ENCODE measurements at places on chromosomes 5 and 9.

- no peak for DNase-seq
Measured at GRCh38 chr5:117433818-117434217, 859.2 kb upstream of the SEMA6A start.

DNA sequence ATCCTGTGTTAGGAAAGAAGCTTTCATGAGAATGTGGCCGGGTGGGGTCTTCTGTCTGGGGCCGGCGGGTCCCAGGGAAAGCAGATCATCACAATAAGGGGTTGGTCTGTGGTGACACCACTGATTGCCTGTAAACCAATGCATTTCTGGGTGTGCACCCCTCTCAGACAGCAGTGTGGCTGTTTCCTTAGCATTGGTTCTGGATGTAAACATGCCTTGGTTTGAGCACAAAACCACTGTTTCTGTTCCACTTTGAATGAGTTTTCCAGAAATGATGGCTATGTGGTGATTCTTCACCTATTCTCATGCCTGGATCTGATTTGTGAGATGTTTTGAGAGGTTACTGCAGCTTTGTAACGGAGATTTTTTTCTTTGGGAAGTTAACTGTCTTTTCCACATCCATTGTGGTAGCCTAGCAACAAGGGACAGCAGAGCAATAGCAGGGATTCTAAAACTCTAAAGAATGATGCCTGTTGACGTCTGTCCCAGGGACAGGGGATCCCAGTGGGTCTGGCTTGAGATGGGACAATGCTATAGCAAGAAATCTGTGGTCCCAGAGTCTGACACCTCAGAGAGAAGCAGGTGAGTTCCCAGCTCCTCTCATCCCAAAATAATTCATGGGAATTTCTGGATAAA is at the start of gene CCDC192:
Gene CCDC192 (plus strand): TSS at position 466 of the 636 bp plus-strand sequence. CDS start 55 bp downstream, at position 521.
- DNase-seq = no peak

DNA sequence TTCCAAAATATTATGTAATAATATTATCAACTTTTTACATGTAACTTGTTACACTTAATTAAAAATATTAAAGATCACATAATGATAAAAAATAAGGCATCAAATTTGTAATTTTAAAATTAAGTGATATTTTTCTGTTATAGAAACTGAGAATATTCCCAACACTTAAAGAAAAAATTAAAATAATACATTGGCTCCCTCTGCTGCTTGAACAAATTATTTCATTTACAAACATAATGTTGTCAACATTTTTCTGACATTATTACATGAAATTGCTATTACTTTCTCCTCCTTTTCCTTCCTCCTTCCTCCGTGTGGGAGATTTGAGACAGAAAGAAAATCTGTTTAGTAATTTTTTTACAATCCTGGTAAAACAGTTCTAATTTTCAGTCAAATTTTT is 42.3 kb downstream of the RNF180 start:
- DNase-seq = no peak

GRCh38 chr5:54608423-54609085 is 91.0 kb downstream of the SNX18 start:
- no peak for DNase-seq

DNA sequence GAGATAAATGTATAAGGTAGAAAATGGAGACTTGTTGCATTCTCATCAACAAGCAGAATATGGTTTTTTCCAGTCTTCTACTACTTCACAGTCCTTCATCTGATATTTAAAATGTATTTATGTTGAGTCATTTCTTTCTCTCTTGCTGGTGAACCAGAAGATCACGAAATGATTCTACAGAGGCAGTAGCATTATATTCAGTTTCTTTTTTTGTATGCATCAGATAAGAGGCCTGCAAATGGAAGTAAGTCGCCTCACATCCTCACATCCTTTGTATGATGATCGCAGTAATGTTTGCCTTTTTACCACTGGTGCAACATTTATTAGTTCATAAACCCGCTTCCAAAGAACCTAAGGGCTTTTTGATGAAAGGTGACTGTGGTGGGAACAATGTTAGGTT is 22.1 kb upstream of the IL13 start:
- no peak for DNase-seq

- no peak for DNase-seq
Measured at GRCh38 chr5:76696251-76696650, 19.7 kb upstream of the F2R start.

GRCh38 chr5:146302406-146302805 is 36.2 kb upstream of the POU4F3 start:
- no peak for DNase-seq

GRCh38 chr9:114264806-114265550 is 57.9 kb upstream of the ORM1 start:
- DNase-seq = no peak

GRCh38 chr5:56658972-56659371 is 156.4 kb upstream of the MAP3K1 start:
- DNase-seq = no peak

DNA sequence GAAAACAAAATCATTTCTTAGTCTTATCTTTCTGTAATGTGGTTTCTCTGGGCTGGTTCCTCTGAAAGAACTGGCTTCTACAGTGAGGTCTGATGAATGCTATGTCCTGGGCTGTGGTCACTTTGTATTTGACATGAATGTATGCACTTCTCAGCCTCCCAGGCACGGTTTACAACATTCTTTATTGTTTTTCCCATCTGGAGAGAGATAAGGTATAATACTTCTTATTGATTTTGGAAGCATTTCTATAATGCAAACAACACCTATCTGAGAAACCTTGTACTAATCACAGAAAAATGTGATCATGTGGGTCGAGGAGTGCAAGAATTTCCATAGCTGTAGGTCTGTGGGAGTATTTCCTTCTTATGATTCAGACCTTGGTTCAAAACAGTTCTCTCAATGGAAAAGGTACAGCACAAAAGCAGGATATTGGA is 46.9 kb downstream of the ACTBL2 start:
- DNase-seq = peak; percentile 70

GRCh38 chr9:82334286-82334685 is 345.7 kb downstream of the SPATA31D1 start:
- peak; percentile 19 for DNase-seq

DNA sequence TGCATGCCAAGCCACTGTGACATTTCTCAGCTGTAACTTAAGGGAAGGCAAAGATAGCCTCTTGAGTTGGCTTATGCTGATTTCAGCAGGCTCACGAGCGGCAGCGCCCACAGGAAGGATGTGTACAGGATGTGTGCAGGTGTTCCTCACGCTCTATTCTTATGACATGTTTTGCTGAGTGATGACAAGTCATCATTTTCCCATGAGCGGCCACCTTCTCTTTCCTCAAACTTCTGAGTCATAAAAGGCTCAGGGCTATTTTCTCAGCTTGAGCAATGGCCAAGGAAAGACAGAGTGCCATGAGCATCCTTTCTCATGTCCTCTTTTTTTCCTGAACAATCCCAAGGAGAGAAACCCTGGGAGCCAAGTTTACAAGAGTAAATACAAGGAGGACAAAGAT is 365.9 kb downstream of the PLK2 start:
- DNase-seq = no peak

DNA sequence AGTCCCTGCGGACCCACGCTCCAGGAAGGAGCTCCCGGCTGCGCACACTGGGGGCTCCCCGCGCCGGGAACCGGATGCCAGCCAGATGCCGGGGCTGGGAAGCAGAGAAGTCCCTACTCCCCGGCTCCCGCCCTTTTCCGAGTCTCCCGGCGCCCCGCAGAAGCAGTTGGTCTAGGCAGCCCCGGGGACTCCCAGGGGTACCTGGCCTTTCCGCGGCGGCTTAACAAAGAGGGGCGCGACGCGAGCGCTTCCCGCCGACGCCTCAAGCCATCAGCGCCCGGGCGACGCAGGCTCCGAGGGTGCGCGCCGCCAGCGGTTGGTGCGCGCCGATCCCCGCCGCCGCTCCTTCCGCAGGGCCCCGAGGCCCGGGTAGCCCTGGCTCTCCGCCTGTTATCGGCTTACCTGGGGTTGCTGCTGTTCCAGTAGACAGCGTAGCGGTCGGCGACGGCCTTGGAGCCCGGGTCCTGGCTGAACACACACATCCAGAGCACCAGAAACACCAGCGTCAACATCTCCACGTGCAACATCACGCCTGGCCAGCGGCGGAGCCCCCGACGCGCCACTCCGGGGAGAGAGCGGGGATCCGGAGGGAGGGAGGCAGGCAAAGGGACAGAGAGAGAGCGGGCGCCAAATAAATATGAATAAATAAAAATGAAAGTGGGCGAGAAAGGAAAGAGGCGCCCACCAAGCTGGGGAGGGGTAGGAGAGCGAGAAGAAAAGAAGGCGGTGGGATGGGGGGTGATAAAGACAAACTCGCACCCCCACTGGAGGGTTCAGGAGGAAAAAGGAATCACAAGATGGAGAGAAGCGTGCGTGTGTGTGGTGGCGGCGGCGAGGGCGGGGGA is 428 bp downstream of the EFNA5 start:
- no peak for DNase-seq

- DNase-seq = no peak
Measured at GRCh38 chr5:171365351-171365750, 22.3 kb upstream of the NPM1 start.

GRCh38 chr9:127983847-127984289 is 3.1 kb upstream of the EEIG1 start:
- no peak for DNase-seq

DNA sequence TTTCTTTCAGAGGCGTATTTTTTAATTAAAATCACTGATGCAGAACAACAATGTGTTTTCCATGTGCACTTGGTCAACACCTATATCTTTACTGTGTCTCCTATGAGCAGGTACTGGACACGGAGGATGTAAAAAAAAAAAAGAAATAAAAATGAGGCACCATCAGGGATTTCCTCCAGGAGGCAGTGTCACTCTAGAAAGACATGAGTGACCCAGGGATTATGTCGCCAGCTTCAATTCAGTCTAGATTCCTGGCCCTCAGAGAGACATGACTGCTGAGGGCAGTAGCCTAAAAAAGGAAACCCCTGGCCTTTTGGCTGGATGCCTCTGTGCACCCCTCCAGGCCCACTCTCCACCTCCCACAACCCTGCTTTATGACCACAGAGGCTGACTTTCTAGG is 18.3 kb upstream of the IL33 start:
- DNase-seq = no peak

DNA sequence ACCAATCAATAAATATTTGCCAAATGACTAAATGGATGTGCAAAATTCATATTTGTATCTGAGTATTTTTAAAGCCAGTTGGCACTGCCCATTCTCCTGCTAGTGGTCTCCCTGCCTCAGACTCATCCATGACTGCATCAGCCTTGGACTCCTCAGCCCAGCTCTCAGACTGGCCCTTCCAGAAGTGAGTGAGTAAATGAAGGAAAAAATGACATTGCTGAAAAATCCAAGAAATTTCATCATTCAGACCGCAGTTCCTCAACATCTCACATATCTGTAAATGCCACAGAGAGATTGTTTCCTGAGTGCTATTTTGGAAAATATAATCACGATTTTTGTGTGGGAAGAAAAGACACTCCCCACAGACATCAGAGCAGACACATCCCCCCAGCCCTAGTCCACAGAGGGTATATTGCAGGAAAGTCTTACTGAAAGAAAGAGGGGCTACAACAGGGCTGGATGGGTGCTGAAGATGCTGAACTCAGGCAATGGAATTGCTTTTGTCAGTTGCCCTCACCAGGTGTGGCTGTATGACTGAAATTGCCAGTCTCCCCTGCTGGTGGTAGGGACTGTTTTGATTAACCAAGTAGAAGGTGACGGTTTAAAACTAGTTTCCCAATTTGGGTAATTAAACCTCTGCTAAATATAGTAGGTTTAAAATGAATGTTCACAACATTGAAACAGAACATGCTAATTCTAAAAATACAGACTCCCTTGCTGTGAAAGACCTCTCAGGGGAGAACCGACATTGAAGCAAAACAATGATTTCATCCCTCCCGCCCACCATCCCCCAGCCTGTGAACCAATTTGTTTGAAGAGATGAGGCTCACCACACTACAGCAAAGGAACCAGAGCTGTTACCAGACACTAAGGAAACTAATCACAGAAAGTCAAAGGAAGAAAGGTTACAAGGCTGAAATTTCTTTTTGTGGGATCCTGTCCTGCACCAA is 158.8 kb downstream of the DEPDC1B start:
- no peak for DNase-seq

DNA sequence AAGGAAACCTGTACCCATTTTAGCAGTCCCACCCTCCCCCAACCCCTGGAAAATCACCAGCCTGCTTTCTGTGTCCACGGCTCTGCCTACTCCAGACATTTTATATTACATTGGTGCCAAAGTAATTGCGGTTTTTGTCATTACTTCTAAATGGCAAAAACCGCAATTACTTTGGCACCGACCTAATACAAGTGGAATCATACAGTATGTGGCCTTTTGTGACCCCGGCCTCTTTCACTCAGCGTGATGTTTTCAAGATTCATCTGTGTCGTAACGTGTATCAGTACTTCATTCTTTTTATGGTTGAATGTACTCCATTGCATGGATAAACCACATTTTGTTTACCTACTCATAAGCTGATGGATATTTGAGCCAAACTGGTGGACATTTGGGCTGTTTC is 9.7 kb upstream of the ORM1 start:
- DNase-seq = no peak

- DNase-seq = no peak
Measured at GRCh38 chr5:103119070-103119764, 721 bp downstream of the GIN1 start.

DNA sequence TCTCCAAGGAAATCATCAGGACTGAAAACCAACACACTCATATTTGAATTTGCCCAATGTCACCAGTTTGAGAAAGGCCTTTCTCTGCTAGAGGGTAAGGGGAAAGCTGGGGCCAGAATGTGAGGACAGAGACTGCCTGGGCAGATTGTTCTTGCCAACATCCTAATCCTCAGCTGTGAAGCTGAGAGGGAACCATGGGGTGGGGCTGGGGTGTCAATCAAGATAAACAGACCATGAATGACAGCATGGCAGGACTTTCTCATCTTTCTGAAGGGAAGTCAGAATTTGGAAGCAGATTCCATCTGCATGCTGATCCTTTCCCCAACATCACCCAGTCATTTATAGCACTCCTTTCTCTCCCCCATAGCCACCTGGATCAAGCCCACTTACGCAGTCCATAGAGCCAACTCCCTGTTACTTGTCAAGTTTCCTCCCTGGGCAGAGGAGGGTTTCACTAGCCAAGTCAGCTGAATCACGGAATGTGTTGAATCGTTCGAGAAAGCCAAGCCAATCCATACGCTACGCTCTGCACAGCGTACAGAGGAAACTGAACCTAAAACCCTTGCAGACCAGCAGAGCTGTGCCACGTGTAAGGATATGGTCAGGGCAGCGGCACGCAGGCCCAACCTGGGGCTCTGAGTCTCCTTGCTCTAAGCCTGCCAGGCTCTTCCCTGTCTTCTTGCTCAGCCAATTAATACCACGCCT is 14.9 kb downstream of the GLDC start:
- DNase-seq = no peak

DNA sequence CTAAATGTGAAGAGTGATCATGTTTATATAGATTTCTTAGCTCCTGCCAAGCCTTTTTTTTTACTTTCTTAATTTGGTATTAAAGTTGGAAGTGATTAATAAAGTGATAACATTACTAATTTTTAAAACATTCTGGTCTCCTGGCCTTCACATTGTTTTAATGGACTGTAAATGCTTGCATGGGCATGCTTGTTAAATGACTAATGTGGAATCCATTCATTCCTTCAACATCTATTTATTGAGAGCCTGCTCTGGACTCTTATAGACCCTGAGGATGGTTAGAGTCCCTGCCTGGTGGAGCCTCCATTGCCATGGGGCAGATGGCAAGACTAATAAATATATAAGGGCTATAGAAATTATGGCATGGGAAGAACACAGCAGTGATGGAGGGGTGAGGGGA is 103.5 kb downstream of the NTRK2 start:
- DNase-seq = no peak

GRCh38 chr5:35146406-35146805 is 83.9 kb downstream of the PRLR start:
- DNase-seq = no peak

- DNase-seq = no peak
Measured at GRCh38 chr5:127867022-127867783, 164.0 kb downstream of the CCDC192 start.
